ENCODE measurements at places on chromosomes 2 and 18.

- DNase-seq: no peak
These were observed 256.6 kb upstream of the RASGRP3 start for GRCh38 chr2:33219850-33220275.

GRCh38 chr2:12883906-12884305 is 167.2 kb downstream of the TRIB2 start:
- DNase-seq: no peak

DNA sequence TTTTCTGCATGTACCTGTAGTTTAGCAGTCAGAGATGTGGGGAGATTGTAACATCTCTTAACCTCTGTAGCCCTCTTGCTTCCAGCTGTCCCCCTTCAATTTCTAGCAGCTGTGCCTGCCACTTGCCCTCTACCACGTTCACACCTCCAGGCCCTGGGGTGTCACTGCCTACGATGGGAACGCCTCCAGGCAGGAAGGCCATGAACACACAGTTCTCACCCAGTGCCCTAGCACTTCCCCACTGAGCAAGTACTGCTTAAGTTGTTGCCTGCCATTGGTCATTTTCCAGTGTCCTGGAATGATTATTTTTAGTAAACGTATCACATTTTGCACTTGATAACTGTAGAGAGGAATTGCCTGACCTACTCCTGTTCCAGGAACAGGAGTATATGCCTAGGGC is 77.1 kb upstream of the B3GNT7 start:
- DNase-seq: no peak

GRCh38 chr2:148124271-148124670 is 103.4 kb downstream of the MBD5 start:
- DNase-seq: no peak

All from effector CD4-positive, alpha-beta T cell (primary cell).